ENCODE measurements at places on chromosomes 1 and 21.

- DNase-seq = no peak
Measured at GRCh38 chr1:230823426-230823825, 44.9 kb downstream of the C1orf198 start.

GRCh38 chr1:230725256-230726012, 11.5 kb upstream of the AGT start:
- DNase-seq = no peak

DNA sequence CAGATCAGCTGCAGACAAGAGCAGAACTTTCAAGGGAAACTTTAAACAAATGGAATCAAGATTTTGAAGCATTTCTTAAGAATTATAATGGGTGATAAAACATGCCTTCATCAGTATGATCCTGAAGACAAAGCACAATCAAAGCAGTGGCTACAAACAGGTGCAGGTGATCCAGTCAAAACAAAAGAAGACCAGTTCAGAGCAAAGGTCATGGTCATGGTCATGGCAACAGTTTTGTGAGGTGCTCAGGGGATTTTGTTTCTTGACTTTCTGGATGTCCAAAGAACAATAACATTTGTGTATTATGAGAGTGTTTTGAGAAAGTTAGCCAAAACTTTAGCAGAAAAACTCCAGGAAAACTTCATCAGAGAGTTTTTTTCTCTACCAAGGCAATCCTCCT, 681.7 kb upstream of the PTBP2 start:
- DNase-seq = no peak

DNA sequence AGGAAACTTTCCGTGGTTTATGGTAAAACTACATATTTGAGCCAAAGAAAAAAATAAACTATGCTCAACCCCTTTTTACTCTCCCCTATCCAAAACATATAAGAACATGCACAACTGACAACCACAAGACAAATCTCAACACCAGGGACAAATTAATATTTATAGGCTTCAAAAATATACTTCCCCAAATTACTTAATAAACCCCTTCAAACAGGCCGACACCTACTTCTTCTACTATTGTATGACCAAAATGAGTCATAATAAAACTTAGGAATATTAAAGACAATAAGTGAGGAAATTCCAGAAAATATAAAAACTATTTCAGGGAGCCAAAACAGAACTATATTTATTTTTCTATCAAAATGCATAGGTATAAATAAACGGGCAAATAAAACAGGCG, 71.5 kb downstream of the TGFBR3 start:
- no peak for DNase-seq

DNA sequence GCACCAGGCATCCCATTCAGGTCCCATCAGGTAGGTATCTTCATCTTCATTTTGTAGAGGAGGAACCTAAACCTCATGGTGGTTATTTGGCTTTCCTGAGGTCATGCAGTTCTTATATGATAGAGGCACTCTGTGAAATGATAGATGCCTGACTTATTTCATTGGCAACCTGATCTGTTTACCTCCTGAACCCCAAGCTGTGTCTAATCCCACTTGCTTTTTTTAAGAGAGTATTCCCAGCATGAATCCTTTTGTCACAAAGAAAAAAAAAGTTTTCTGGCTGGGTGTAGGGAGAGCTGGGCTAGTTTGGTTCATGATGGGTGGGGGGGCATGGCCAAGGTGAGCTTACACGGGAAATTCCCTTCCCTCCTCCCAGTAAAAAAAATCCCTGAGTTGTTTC, 154.2 kb downstream of the TENT5C start:
- DNase-seq = no peak

GRCh38 chr1:6443339-6444115, 19.0 kb downstream of the ESPN start:
- DNase-seq = no peak

DNA sequence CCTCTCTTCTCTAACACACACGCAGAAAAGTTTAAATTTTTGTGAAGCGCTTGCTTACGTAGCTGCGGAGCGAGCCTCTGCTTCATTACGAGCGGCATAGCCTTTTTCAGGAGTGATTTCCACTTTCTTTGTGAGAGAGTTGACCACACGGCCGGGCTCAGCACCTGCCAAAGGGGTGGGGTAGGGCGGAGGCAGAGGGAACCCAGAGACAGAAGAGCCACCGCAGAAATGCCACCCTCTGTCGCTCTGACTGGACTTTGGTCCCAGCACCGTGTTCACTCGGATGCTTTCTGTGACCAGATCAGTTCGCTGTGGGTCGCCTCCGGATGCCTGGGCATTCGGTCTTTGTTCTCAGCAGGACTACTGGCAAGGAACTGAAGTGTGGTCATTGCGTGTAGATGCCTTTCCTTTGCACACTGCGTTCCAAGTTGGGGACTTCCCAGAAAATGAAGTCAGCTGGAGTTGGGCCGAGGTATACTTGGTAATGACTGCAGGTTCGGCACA, 883 bp downstream of the CHODL start:
- DNase-seq = no peak

GRCh38 chr1:229130028-229130668, 140.8 kb upstream of the RAB4A start:
- DNase-seq = peak; percentile 23

DNA sequence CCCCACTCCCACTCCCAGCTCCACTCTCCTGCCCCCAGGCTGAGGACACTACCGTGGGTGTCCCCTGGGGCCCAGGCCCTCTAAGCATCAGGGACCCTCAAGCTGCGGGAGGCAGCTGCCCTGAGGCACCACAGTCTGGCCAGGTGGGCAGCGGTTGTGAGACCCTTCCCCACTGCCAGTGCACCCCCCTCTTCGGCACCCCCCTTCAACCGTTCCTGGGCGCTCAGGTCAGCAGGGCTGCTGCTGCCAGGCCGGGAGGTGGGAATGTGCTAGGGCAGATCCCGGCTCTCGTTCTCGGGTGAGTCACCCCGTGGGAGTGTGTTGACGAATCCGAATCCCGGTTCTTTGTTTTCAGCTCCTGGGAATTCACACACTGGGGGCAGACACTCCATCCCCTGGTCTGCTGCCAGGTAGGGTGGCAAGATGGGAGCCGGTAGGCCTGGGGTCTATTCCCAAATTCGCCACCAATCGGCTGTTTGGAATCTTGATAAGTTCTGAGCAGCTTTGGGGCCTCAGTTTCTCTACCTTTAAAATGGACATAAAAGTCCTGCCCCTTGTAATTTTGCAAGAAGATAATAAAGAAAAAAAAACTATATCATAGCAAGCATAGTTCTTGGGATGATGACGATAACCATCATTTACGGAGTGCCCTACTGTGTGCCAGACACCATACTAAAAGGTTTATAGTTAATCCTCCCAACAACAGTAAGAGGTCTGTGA, 28.5 kb upstream of the CASZ1 start:
- no peak for DNase-seq

DNA sequence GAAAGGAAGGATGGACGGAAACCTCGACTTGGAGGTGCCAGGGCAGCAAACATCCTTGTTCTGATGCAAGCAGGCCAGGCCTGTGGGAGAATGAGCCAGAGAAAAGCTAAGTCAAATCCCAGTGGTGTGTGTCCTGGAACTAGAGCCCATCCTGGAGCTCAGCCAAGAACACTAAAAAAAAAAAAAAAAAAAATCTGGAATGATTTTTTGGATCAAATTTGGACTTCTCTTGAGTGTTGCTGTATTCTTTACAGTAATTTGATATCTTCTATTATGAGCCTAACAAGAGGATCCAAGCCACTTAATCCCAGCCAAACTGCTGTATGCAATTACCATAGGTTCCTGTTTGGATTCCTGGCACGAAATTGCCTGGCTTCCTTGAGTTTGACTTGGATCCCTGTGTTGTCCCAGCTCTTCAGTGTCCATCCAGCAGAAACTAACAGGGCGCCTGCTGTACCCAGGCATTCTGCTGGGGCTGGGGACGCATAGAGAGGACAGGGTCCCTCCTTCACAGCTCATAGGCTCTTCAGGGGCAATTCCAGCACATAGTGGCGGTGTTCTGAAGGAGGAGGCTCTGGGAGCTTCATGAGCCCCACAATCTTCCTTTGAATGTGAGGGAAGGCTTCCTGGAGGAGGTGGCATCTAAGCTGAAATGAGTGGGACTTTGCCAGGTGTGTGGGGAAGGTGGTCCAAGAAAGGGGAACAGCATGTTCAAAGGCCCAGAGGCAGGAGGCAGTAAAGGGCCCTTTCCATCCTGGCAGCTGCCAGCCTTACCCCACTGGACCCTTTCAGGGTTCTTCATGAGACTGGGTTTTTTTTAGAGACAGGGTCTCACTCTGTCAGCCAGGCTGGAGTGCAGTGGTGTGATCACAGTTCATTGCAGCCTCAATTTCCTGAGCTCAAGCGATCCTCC, 24.7 kb downstream of the EPHX1 start:
- no peak for DNase-seq

DNA sequence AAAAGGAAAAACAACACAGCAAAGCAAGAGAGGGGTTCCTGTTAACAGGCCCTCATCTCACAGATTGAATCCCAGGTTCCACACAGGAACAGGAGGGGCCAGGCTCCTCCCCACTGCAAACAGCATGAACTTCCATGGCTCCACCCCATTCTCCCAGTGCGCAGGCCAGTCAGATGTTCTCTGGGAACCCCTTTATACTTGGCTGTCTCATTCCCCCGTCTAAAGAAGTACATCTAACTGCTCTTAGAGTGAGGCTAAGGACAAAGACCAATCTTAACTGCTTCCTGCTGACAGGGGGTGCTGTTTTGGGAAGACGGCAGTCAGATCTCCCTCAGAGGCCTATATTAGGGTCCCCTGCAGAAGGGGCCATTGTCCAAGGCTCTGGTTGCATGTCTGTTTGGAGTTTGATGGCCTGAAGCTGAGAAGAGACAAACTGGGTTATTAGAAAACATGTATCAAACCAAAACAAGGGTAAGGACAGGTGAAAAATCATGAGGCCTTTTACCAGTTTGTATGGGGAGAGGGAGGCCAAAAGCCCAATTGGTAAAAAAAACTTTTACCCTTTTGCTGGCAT, 10.5 kb upstream of the NASP start:
- DNase-seq = no peak

DNA sequence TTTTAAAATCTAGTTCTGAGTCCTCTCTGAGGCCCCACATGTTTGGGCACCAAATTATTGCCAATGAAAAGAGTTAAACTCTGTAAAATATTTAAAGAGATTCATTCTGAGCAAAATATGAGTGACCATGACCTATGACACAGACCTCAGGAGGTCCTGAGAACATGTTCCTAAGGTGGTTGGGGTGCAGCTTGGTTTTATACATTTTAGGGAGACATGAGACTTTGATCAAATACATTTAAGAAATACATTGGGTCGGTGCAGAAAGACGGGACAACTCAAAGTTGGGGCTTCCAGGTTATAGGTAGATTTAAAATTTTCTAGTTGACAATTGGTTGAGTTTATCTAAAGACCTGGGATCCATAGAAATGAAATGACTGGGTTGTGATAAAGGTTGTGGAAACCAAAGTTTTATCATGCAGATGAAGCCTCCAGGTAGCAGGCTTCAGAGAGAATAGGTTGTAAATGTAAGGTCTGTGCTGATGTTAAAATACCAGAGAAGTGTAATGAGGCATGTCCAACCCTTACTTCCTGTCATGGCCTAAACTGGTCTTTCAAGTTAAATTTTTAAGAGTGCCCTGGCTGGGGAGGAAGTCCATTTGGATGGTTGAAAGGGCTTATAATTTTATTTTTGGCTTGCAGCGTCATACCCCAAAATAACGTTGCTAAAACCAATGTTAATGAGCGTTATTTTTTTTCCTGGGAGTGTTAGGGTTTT, 274.9 kb downstream of the NUF2 start:
- no peak for DNase-seq

GRCh38 chr1:74388855-74389254, 123.6 kb downstream of the LRRC53 start:
- no peak for DNase-seq

- no peak for DNase-seq
Measured at GRCh38 chr1:202323731-202324130, 18.0 kb downstream of the UBE2T start.

DNA sequence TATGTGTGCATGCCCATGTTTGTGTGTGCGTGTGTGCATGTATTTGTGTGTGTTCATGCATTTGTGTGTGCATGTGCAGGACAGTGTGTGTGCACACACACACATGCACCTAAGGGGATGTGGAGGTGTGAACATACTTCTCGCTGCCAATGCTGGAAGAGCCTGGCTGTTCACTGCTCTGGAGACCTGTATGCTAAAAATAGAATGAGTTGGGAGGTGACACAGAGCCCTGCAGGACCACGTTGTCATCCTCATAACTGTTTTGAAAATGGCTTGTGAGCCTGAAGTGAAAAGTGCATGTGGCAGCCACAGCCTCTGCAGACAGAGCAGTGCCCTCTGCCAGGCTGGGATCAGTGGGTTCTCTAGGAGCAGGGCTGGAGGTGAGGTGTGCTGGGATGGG, 95.8 kb downstream of the AJAP1 start:
- DNase-seq = no peak

GRCh38 chr1:205434738-205435137, 12.9 kb upstream of the LEMD1 start:
- no peak for DNase-seq

DNA sequence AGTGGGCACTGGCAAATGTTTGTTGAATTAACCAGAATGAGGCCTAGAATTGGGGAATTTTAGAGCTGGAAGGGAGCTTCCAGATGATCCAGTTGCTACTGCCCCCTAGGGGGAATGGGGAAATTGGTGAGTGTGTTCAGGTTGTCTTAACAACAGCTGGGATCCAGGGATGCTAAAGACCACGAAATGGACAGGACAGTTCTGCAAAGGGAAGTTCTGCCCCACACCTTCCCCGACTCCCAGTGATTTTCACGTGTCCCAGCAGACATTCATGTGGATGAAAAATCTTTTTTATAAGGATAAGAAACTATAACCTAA, 33.9 kb downstream of the TRIM62 start:
- DNase-seq = no peak

DNA sequence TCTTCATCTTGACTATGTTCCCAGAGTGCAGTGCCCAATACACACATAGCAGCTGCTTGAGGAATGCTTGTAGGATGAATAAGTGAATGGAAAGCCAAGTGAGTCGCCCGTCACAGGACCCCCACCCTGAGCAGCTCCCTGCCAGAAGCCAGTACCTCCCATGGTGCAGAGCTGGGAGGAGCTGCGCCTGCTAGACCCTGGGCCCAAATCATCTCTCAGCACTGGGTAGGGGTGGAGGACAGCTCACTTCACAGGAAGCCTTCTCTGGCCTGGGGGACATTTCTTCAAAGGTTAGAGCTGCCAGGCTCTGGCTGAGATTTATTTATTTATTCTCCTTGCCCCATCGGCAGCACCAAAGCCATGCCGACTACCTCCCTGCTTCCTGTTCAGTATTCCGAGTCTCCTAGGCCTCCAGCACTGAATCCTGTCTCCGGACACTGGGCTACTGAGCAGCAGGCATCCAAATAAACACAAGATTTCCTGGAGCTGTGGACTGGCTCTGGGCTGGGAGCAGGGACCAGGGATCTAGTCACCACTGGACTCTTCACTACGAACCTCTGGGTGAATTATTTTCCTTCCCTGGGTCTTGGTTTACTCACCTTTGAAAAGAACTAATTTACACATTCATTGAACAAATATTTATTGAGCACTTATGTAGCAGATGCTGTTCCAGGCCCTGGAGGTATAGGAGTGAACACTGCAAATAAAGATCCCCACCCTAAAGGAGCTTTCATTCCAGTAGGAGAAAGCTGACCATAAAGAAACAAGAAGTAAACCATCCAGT, 187.7 kb downstream of the TRABD2B start:
- DNase-seq = no peak

- peak; percentile 28 for DNase-seq
Measured at GRCh38 chr1:46489169-46489637, 433 bp upstream of the DMBX1 start.

GRCh38 chr1:80806431-80806830, 994.3 kb upstream of the ADGRL2 start:
- DNase-seq = no peak

- peak; percentile 88 for DNase-seq
Measured at GRCh38 chr1:155063550-155064110, at the start of gene EFNA4. EFNA4 (plus strand) TSS chr1:155063740; CDS start chr1:155063824, 84 bp downstream.
